ENCODE measurements at places on chromosomes 3 and 15. TPM values are rescaled to one million over a fixed set of nuclear protein-coding genes. Genes with fewer than 3 reads are reported as not detected.

Gene DNAJA4
- 15.0 TPM for total RNA-seq

Gene EEF1AKMT4
- total RNA-seq = 6.4 TPM

Gene CTXND1
- total RNA-seq = 2.7 TPM

Gene MUC4
- 2.4 TPM for total RNA-seq

Gene FRMD5
- total RNA-seq = 3.8 TPM

Gene CPNE9
- total RNA-seq = 0.59 TPM

Gene ARGFX
- total RNA-seq = not detected

Gene CHRNB4
- total RNA-seq = 3.8 TPM

Gene TMEM158
- total RNA-seq = 10.1 TPM

Gene TSC22D2
- total RNA-seq = 106 TPM

Measured in type B pancreatic cell (in vitro differentiated cells).